Inflammatory macrophage (primary cell): ENCODE measurements at places on chromosomes 1 and 21.
A peak's percentile ranks its signal among the peaks of the same experiment; 100 is the strongest.

DNA sequence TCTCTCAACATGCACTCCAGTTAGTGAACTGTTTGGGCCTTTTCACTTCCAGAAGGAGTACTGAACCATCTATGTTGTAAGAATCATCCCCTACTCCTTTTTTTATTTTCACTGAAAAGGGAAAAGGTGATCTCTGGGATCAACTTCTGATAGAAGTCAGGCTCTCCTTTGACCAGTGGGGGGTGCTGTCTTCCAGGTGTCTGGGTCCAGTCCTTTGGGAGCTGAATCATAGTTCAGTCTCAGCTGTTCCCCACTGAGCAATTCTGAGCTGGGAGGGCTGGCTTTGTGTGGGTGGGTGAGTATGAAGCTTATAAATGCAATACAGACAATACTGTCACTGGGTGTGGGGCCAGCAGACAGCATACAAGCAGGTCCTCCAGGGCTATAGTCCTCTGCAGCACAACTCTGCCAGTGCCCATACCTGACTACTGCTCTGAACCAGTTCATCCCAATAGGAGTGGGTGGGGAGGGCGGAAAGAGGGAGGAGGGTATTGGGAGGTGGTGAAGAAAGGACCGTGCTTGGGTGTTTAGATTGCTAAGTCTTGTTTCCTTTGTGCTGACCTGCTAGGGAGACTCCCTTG is 12.5 kb upstream of the SARS1 start:
- DNase-seq = peak; percentile 81

- no peak for DNase-seq
Measured at GRCh38 chr1:55506740-55507577, 291.8 kb upstream of the USP24 start.

DNA sequence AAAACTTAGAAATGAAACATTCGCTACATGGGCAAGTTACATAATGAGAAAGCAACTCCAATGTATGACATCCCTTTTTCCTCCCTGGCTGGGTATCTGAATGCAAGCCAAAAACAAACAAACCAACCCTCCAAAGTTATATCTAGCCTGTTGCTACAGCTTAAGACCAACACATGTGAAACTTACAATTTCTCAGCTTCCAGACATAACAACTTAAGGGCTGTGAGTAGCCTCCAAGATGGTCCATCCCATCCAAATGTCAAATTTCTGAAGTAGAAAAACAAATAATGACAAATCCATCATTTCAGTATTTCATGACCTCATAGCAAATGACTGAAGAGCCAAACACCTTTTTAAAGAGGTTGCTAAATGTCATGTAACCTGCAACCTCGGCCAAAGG is 19.9 kb downstream of the SETD4 start:
- DNase-seq = no peak

DNA sequence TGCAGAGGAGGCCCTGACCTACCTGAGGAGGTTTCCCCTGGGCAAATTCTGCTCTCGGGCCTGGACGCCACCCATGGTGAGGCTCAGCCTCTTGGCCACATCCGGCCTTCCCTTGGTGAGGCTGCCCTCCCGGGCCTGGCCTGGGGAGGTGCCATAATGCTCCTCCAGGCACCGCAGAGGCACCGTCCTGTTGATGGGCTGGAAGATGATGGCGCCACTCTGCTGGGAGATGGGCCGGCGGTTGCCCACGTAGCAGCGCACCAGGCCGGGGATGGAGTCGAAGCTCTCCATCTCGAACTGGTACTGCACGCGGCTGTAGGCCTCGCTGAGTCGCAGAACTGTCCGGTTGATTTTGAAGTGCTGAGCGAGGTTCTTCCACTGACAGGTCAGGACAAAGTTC is 92.7 kb downstream of the BCAR3 start:
- DNase-seq = no peak

DNA sequence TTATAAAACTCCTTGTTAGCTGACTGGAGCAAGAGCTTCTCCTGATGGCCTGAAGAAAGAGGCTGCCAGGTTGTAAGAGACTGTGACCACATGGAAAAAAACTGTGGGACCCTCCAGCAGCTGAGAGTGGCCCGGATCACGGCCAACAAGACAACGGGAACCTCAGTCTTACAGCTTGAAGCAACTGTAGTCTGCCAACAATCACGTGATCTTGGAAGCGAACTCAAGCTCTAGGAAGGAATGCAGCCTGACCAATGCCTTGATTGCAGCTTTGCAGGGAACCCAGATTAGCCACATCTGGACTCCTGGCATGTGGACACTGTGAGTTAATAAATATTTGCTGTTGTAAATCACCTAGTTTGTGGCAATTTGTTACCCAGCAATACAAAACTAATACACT is 442.6 kb upstream of the PRMT6 start:
- DNase-seq = no peak

DNA sequence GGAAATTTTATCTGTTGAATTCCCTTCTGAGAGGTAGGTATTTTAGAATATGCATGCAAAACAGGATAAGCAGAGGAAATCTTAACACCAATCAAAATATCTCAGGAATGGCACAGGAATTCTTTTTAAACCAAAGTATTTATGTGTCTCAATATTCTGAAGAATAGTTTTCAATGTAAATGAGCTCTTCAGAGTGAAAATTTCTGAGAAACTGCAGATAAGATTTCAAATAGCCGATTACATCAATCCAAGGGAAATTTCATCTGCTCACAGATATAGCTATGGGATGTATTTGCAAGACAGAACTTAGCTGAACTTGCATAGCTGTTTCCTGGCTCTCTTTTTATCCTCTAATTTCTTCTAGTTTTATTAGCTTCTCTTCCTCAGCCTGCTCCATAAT is 209.5 kb downstream of the GRIK1 start:
- DNase-seq = no peak

GRCh38 chr1:166351676-166352075 is 184.9 kb upstream of the FAM78B start:
- no peak for DNase-seq

- DNase-seq = no peak
Measured at GRCh38 chr1:183953031-183953430, 84.5 kb downstream of the COLGALT2 start.

DNA sequence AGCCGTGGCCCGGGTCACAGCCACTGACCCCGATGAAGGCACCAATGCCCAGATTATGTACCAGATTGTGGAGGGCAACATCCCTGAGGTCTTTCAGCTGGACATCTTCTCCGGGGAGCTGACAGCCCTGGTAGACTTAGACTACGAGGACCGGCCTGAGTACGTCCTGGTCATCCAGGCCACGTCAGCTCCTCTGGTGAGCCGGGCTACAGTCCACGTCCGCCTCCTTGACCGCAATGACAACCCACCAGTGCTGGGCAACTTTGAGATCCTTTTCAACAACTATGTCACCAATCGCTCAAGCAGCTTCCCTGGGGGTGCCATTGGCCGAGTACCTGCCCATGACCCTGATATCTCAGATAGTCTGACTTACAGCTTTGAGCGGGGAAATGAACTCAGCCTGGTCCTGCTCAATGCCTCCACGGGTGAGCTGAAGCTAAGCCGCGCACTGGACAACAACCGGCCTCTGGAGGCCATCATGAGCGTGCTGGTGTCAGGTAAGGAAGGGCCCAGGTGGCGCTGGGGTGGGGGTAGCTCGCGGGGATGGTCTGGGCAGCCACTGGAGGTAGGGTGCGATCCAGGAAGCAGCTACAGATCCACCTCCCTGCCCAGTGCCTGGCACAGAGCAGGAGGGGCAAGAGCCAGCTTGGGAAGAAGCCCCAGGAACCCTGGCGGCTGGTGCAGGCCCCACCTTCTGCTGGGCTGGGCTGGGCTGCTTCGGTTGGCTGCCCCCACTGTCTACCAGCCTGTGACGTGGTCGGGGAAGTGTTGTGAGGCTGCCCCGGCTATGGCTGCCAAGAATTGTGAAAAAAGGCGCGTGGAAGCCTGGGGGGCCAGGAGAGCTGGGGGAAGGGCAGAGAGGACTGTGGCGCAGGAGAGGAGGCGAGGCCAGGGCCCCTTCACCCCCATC is 3.8 kb downstream of the CELSR2 start:
- DNase-seq = no peak

DNA sequence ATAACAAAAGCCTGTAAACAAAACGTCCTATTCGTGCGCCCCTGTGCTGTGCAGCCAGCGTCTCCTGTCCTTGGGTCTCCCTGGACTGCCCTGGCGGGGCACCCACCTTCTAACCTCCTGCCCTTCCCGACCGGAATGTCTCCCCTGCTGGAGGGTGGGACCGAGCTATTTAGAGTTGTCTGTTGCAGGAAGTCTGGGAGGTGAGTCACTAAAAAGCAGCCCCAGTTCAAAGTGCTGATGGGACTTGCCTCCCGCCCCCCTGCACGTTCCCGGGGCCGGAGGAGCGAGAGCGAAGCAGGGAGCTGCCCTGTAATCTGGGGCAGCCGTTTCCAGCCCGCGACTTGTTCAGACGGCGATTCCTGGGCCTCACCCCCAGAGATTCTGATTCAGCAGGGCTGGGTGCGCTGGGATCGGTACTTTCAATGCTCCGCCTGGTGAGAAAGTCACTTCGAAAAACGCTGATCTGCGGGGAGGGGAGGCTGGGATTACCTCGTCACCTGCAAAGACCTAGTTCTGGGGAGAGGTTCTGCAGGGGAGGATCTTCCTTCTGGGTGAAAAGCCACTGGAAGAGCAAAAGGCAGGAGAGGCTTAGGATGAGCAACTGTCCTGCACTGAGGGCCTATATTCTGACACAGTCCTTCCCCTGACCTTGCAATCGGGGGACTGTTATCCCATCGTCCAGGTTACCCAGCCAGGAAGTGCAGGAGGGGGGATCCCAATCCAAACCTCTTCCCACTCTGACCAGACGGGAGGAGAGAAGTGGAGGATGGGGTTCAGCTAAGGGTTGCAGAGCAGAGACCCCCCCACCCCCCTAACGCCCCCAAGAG is 1.2 kb upstream of the DHRS3 start:
- peak; percentile 82 for DNase-seq

- no peak for DNase-seq
Measured at GRCh38 chr1:214452152-214452784, 99.1 kb downstream of the PTPN14 start.
